CD4-positive, alpha-beta T cell treated with Interleukin-21 for 1 hour (primary cell): ENCODE measurements at places on chromosomes 13 and 19.

DNA sequence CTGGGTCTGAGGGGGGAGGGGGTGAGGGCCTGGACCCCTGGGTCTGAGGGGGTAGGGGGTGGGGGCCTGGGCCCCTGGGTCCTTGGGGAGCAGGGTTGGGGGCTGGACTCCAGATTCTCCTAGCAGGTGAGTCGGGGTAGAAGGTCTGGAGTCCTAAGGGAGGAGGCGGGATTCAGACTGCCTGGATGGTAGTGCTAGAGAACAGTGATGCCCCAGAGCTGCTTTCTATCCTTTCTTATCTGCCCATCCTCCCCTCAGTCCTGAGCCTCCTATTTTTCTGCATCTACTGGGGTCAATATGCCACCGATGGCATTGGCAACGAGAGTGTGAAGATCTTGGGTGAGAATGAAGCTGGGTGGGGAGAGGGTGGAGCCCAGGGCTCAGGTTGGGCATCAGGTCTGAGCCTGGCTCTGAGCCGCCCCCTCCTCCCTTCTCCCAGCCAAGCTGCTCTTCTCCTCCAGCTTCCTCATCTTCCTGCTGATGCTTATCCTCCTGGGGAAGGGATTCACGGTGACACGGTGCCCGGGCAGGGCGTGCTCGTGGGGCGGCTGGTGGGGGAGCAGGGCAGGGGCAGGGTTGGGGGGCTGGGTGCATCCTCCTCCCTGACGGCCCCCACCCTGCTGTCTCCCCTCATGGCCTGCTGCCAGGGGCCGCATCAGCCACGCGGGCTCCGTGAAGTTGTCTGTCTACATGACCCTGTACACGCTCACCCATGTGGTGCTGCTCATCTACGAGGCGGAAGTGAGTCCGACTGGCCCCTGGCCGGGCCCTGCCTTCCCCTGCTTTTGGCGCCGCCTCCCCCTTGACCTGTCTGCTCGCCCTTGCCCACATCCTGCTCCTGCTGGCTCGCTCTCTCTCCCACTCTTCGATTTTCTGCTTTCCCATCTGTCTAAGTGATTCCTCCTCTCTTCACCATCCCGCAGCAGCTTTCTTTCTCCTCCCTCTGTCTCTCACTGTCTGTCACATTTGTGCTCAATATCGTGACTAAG lies 3.4 kb downstream of the TMEM145 start:
- no peak for DNase-seq

DNA sequence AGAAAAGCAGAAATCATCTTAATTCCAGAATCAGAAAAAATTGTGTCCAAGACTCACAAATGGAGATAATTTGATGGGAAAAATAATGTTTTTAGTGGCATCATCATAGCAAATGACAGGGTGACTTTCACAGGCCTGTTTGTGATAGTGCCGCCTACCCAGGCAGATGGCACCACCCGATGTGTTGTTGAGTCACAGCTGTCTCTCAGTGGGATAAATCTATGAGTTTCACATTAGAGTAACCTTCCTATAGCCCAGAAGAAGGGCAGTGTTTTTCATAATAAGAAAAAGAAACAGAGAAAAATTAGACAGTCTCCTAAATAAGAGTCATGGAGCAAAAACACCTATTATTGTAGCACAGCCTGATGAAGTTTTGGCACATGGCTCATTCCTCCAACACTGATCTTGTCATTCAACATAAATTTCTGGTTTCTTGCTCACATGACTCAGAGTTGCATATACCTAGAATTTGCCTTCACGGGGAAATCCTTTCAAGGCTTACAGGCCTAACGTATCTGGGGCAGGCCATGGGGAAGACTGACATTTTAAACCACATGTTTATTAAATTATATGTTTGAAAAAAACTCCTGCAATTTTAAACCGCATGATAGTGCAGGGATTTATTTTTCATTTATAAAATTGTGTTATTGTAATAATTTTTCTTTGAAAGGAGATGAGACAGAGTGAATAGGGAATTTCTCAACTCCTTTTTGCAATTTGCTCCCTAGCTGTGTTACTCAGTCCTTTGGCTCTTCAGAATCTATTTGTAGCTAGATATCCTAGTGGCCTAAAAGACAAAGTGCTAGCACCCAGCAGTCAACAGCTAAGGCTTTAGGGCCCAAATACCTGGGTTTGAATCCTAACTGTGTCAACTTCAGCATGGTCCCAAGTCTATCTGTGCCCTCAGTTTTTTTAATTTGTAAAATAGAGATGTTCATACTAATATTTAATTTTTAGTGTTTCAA lies 393.7 kb downstream of the NDFIP2 start:
- DNase-seq = no peak

GRCh38 chr13:98175043-98175442 lies 2.0 kb downstream of the RNF113B start:
- no peak for DNase-seq

- DNase-seq = no peak
Measured at GRCh38 chr19:38270587-38271167, 6.3 kb downstream of the SPINT2 start.

- DNase-seq = no peak
Measured at GRCh38 chr19:38063928-38064327, 156.9 kb downstream of the SIPA1L3 start.

DNA sequence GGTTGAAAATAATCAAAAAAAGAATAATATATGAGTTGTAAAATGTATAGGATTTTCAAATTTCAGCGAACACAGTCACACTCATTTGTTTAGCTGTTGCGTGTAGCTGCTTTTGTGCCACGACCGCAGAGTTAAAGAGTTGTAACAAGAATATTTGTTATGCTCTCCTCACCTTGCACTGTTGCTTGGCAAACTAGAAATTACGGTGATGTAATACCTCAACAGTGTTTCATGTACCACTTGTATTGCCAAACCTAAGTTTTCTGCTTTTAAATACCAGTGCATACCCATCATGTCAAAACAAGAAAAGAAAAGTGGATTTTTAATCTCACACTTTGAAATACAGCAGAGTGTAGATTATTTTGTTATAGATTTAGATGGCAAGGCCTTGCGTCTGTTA lies 201.1 kb downstream of the NBEA start:
- DNase-seq = no peak

DNA sequence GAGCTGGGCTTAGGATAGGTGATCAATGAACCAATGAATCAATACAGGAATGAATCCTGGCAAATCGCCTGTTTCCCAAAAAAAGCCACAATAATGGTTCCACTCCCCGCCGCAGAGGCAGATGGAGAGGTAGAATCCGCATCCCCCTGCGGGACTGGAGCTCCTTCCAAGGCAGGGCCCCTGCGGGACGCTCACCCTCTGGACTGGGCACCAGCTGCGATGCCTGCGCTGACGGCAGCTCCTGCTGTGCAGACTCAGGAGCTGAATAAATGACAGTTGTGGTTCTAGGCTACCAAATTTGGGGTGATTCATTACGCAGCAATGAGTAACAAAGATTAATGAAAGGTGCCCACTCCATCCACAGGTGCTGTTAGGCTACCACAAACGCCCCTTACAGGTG lies 8.8 kb upstream of the CDC34 start:
- DNase-seq = no peak

GRCh38 chr19:19137556-19138108 lies 646 bp downstream of the TMEM161A start:
- no peak for DNase-seq

GRCh38 chr13:43235028-43235427 lies 211.6 kb downstream of the DNAJC15 start:
- no peak for DNase-seq

DNA sequence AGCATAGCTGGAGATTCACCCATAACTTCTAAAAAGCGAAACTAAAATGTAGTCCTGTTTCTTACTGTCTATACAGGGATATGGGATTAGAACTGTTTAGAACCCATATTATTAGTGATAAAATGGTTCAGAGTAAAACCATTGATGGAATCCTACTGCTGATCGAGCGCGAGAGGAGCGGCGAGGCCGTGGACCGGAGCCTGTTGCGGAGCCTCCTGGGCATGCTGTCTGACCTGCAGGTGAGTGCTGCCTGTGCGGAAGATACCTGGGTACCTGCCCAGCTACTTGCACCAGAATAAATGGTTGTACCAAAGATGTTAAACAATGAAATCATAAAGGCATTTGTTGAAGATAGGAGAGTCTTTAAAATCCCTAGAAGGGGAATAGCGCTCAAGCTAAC lies 23.7 kb downstream of the CUL4A start:
- no peak for DNase-seq

- DNase-seq = no peak
Measured at GRCh38 chr19:42068756-42069571, 1.0 kb downstream of the GRIK5 start.

- no peak for DNase-seq
Measured at GRCh38 chr13:105915146-105915850, 620.2 kb downstream of the EFNB2 start.

GRCh38 chr19:40721936-40722661 lies 5.2 kb downstream of the ITPKC start:
- no peak for DNase-seq

DNA sequence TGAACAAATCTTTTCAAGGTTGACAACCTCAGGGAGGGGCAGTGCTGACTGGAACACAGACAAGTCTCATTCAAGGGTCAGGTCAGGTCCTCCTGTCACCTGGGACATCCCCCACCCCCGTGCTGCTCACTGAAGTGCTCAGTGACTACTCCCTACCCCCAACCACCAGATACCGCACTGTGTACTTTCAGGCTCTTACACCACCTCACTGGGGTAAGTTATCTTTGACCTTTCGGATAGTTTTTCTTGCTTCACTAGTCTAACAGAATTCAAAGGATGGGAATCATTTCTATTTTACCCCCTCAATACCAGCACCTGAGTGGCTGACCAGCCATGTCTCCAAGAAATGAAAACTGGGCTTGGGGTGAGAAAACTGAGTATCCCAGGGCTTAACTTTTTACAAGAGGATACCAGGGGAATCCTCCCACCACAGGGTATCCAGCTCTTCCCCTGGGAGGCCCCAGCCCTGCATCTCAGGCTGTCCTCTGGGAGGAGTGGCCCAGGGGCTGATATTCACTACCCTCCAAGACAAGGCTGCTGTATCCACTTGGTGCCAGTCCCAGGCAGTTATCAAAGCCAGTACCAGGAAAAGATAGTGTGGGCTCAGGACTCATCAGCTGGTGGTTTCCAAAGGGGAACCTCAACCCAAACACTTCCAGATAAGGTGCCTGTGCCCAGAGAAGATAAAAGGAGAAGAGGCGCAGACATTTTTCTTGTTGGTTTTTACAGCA lies 2.1 kb downstream of the ZNF563 start:
- peak; percentile 66 for DNase-seq
